Stimulated activated CD4-positive, alpha-beta T cell treated with anti-CD3 and anti-CD28 coated beads, Interleukin-12 subunit alpha, Interleukin-12 subunit beta, amount 100 ng/mL, for 48 hours (primary cell): ENCODE measurements at places on chromosomes 11 and 22.
A peak's percentile ranks its signal among the peaks of the same experiment; 100 is the strongest.

- no peak for DNase-seq
Observed at GRCh38 chr11:130611791-130612251, 163.4 kb downstream of the ADAMTS15 start.

DNA sequence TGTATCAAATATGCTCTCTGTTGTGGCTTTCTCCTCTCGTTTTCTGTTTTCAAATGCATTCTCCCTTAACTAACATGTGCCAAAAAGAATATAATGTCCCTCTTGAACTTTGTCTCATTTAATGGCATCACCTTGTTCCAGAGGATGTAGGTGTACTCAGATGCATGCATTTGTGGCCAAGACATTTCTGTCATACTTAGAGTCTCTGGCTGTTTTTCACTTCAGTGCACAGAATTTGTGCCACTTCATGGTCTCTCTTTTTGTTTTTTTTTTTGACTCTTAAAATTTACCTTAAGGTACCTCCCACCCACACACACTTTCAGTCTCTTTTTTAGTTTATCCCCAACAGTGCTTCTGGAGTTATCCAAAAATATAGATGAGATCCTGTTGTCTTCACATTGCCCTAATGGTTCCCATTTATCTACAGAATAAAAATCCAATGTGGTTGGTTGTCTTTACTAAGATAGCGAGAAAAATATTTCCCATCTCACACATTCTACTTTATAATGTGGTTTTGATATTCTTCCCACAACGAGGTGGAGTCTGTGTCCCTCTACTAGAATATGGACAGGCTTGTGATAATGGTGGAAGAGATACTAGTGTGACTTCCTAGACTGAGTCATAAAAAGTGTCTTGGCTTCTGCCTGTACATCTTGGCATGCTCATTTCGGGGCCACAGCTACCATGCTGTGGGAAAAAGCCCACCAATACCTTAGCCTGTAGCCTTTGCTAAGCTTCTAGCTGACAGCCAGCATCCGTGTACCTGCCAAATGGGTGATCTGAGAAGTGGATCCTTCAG is 125.8 kb downstream of the DDX10 start:
- no peak for DNase-seq

DNA sequence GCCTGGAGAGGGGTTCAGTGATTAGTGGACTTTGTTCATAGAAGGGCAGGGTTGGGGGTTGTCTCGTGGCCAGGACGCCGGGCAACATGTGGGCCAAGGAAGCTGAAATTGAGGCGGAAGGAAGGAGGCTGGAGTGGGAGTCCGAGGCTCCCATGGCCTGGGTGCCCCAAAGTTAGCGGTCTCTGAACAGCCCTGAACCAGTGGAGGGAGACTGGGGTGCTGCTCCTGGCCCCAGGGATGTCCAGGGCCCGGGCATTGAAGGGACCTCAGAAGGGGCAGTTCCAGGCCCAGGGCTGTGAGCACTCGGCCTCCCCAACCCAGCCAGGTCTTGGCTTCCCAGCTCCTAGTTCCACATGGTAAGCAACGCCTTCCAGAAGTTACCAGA is 59.2 kb upstream of the PRODH start:
- no peak for DNase-seq

DNA sequence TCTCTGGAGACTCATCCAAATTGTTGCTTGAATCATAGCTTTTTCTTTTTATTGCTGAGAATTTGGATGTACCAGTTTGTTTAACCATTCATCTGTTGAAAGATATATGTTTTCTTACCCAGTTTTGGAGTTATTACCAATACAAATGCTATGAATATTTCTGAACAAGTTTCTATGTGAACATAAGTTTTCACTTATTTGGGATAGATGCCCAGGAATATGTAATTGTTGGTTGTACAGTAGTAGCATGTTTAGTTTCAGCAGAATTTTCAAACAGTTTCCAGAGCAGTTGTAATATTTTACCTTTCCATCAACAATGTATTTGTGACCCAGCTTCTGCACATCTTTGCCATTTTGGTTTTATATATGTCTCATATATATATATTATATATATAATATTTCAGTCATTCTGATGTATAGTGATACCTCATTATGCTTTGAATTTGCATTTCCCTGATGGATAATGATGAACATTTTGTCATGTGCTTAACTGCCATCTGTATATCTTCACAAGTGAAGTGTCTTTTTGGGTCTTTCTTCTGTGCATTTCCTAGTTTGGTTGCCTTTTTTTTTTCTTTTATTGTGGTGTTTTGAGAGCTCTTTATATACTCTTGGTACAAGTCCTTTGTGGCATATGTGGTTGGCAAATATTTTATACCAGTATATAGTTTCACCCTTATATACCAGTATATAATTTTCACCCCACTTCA is 118.8 kb downstream of the LUZP2 start:
- DNase-seq, result no peak

GRCh38 chr11:86176165-86176884 is 68.2 kb upstream of the EED start:
- peak; percentile 40 for DNase-seq

- DNase-seq, result no peak
Observed at GRCh38 chr11:119593346-119593745, 135.7 kb downstream of the NECTIN1 start.

DNA sequence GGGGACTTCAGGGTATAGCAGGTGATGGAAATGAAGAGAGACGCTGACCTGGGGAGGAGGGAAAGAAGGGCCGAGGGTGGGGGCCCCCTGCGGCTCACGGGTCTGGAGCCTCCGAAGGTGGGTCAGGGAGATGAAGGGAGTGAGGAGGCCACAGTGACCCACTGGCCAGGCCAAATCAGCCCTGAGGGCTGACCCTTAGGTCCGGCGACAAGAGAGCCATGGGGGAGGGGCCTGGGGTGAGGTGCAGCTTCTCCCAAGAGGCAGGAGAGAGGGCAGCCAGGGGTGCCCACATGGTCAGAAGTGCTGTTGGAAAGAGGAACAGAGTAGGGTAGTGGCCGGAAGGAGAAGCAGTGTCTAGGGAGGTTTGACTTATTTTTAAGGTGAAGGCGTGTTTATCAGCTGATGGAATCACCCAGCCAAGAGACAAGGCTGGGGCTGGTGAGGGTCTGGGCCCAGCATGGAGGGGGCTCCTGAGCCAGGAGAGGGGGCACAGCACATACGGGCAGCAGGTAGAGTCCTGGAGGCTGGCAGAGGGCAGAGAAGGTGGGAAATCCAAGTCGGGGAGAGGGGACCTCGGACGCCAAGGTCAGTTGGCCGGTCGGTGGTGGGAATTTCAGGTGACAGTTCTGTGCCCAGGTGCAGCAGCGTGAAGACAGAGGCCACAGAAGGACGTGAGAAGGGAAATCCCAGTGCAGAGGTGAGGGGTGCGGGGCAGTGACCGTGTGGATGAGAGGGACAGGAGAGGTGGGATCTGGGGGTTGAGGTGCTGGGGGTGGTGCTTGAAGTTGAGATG is 49.0 kb downstream of the LINC01488 start:
- no peak for DNase-seq

DNA sequence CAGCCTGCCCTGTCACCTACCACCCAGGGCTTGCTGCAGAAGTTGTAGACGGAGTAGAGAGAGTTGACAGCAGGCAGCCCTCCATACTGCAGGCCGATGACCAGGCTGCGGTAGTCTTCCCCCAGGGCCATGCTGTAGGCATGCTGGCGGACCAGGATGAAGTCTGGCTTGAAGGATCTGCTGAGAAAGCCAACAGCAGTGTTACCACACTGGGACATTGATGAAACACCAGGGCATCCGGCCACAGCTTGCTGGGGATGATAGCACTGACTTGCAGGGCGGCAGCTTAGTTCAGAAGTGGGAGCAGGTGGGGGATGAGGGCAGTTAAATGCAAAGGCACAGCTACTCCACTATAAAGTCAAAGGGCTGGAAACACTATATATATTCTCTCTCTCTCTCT is 67.4 kb downstream of the TIMP3 start:
- DNase-seq, result no peak
